Hematopoietic multipotent progenitor cell treated with erythropoietin and hydrocortisone succinate and interleukin-3 and kit ligand, for 17 days (in vitro differentiated cells): ENCODE measurements at places on chromosomes 7 and 10.

DNA sequence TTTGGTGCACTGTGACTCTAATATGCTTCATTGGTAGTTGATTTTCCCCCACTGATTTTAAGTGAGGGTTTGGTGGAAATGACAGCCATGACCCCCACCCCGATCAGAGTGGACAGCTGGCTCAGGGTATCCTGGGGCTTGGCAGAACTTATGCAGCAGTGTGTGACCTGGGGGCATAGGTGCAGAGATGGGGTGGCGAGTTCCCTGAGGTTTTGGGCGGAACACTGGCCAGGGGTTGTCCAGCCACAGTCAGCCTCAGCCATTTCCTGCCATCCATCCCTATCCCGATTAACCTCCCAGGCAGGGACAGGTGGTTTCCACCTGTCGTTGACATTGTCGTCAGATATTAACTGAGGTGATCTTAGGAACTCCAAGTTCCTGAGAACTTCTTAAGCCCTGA lies 155.8 kb upstream of the CHST15 start:
- no peak for DNase-seq

- DNase-seq = no peak
Measured at GRCh38 chr7:100612730-100613390, 520 bp downstream of the MOSPD3 start.

GRCh38 chr7:15199482-15199881 lies 296.9 kb upstream of the DGKB start:
- no peak for DNase-seq

- DNase-seq = peak; percentile 3
Measured at GRCh38 chr7:135537905-135538304, 19.8 kb upstream of the NUP205 start.

- DNase-seq = no peak
Measured at GRCh38 chr7:25116621-25117020, 8.4 kb downstream of the CYCS start.

DNA sequence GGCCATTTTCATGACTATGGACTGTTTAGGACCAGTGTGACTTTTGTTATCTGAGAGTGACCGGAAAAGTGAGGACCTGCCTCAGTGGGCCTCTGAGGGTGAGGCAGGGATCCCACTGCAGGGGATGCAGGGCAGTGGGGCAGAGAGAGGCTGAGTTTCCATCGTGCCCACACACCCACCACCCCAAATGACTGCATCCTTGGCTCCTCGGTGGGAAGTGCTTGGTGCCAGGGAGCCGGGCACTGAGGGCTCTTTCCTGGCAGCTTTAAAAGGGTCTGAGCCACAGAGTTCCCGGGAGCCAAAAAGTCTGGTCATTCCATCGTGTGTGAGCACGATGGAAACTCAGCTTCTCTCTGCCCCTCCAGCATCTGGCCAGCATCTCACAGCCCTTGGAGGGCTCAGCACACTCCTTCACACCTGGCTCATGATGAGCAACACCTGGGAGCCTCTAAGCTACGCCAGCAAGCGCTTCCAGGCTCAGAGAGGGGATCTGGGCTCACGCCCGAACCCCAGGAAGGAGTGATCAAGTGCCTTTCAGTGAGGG lies 59.1 kb downstream of the RAMP3 start:
- DNase-seq = no peak

DNA sequence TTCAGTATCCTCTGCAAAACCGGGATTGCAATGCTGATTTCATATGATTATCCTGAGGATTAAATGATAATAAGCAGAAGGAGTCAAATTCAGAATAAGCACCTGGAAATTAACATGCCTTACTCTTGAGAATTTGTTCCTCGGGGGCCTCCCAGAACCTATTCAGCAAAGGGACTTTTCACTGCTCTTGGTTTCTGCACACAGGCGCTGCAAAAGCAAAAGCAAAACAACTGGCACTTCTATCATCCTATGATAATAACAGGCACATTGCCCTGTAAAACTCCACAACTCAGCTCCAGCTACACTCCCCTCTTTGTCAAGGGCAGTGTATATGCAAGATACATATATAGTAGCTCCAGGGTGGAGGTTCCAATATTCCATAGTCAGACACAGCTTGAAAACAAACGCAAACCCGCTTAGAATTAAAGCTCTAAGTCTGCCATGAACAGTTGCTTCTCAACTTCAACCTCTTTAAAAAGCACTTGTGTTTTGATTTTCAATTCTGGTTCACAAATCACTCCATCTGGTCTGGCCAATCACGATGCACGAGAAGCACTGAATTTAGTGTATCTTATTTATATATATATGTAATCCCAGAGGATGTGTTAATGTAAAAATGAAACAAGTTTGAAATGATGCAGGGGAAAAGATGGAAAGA lies 119.9 kb upstream of the PTER start:
- DNase-seq = no peak

- DNase-seq = no peak
Measured at GRCh38 chr10:44920252-44920651, 9.1 kb downstream of the TMEM72 start.

DNA sequence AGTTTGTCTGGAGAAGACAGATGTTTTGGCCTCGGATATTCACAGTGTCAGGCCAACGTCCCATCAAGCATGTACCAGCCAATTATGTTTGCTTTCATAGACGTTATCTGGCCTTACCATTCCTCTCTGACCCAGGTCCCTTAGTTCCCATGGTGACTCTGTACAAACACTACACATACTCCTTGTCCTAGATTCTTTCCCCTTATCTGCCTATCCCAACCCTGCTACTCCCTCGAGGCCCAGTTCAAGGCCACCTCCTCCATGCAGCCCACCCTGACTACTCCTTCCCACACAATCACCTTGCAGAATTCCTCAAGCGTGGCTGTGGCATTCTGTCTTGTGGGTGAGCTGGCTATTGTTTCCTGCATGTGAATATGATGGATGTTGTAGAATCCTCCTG lies 155.2 kb downstream of the PRKAG2 start:
- DNase-seq = no peak

- no peak for DNase-seq
Measured at GRCh38 chr7:45092100-45092930, 3.5 kb upstream of the NACAD start.

DNA sequence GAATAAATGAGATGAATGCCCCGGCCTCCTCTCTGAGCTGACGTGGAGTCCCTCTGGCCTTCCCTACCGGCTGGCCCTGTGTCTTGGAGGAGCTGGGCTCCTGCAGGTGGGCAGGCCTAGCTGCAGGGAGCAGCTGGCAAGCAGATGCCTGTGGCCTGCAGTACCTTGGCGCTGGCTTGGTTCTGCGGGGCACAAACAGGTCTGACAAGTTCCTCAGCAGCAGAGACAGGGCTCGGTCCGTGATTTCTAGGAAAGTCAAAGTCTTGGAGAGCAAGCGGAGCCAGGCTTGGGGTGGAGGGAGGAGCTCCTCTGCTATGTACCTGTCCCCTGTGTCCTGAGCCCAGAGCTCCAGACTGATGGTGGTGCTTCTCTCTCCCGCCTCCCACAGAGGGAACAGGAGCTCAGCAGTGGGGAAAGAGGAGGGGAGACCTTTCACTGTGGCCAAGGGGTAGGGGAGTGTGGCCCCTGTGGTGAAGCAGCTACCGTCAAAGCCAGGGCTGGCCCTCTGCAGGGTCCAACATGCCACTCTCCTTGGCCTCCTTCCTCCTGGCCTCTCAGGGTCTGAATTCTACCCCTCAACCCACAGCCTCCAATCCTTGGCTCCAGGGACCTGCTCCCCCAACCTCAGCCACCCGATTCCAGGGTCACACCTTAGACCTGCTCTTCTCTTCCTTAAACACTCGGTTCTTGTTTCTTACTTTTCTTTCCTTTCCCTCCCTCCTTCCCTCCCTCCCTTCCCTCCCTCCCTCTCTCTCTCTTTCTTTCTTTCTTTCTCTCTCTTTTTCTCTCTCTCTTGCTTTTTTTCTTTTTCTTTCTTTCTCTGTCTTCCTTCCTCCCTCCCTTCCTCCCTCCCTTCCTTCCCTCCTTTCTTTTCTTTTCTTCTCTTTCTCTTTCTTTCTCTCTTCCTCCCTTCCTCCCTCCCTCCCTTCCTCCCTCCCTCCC lies 20.1 kb downstream of the MYL10 start:
- DNase-seq = no peak

GRCh38 chr7:81659697-81660395 lies 110.0 kb downstream of the HGF start:
- DNase-seq = no peak

- DNase-seq = no peak
Measured at GRCh38 chr10:115659616-115660015, 566.5 kb downstream of the ATRNL1 start.

- DNase-seq = no peak
Measured at GRCh38 chr7:95772298-95772770, at the start of gene DYNC1I1. TSS of gene DYNC1I1 (plus strand) at chr7:95772554. CDS start at chr7:95804730, 32,176 bp downstream.

DNA sequence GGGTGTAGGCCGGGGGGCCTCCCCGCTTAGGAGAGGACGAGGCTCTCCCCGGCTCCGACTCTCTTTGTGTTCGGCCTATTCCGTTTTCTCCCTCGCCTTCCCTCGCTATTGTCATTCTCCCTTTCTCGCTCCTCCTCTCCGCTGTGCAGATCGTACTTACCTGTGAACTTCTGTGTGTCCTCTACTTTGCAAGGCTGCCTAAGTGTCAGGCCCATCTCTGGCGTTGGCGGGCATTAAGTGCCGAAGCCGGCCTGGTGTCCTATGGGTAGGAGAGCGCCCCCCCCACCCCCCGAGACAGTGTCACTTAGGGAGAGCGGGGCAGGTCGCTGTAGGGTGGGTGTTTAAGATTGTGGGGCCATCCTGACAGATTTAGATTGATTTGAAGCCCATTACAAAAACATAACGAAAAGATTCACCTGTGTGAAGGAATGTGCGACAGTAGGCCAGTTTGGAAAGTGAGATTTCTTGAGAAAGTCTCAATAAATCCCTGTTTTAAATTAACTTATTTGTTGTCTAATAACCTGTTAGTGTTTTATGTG lies 579 bp downstream of the RBM33 start:
- DNase-seq = peak; percentile 73

DNA sequence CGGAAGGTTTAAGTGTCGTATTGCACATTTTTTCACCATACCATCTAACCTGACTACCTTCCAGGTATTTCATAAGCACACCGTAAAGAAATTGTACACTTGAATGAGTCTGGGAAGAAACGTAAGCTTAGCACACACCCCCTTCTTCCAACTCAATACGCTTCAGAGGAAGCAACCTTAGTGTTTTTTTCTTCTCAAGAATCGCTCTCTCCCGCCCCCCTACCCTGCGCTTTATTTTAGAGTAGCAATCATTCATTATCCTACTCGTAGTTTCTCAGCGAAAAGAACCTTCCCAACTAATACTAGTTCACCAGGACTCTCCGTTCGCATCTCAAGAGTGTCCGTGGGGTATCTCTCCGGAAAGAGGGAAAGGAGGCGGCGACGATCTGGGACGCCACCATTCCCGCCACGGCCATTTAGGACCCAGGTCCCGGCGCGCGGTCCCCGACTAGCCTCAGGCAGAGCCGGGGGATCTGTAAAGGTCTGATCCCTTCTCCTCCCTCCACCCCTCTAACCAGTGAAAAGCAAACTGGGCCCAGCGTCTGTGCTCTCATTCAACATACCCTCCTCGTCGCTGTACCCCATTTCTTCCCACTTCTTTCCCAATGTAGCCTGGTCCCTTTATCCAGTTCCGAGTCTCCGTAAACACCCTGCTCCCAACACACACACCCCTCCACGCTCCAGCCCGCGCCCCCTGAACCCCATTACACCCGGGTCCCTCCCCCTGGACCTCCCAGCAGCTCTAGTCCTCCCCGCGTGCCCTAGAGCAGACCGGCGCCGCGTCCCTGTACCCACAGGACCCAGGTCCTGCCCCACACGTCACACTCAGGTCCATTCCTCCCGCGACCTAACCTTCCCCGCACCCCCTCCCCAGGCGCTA lies 16.0 kb downstream of the MYOZ1 start:
- DNase-seq = no peak

GRCh38 chr10:14779001-14779651 lies 4.4 kb upstream of the FAM107B start:
- no peak for DNase-seq

DNA sequence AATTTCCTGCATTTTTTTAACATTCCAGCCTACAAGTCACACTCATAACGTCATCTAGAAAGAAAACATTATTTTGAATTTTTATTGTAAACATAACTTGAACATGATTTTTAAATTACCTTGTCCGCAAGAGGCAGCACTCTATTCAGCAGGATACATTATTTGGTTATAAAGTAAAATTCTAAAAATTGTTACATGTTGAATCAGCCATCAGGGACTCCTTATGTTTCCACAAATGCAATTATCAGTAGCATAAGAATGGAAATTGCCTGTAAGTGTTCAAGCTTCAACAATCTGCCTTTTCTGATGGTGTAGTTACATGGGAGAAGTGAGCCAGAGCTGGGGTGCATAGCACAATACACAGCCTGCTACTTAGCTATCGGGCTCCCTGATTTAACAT lies 97.5 kb downstream of the ZNF365 start:
- no peak for DNase-seq
